ENCODE measurements at places on chromosomes 3 and 15.

DNA sequence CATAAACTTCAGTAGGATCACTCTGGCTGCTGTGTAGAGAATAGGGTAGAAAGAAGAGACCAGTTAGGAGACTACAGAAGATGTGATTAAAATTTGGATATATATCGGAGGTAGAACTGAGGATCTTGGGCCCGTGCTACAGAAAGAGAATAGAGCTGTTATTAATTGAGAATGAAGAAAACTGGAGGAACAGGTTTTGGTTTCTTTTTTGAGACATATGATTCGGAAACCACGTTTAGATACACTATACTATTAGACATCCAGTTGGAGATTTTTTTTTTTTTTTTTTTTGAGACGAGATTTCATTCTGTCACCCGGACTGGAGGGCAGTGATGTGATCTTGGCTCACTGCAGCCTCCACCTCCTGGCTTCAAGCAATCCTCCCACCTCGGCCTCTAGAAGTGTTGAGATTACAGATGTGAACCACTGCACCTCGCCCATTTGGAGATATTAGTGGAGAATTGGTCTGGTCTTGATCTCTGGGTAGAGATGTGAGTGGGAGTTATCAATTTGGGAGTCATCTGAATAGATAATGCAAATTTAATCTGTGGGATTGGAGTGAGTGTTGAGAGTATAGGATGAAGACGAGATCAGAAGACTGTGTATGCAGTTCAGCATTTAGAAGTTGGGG, 50.9 kb downstream of the TCF12 start:
- no peak for DNase-seq

- DNase-seq = peak; percentile 67
These were observed 27.2 kb upstream of the VPS33B start for GRCh38 chr15:91049378-91050127.

GRCh38 chr15:87626860-87627259, 629.7 kb downstream of the NTRK3 start:
- no peak for DNase-seq

- no peak for DNase-seq
These were observed 226.4 kb downstream of the OPA1 start for GRCh38 chr3:193819117-193820010.

GRCh38 chr3:95048564-95048963, 985.7 kb downstream of the NSUN3 start:
- no peak for DNase-seq

DNA sequence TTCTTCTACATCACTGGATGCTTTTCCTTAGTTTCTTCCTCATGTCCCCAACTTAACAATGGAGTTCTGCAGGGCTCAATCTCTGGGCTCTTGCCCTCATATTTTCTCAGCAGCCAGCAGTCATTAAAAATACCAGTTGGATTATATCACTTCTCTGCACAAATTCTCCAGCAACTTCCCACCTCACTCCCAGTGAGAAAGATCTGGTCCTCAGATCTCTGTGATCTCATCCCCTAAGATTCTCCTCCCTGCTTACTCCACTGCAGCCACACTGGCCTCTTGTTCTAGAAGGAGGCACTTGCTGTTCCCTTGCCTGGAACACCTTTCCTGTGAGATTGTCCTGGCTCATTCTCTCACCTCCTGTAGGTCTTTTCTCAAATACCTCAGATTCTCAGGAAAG, 6.1 kb downstream of the ERICH6 start:
- no peak for DNase-seq

DNA sequence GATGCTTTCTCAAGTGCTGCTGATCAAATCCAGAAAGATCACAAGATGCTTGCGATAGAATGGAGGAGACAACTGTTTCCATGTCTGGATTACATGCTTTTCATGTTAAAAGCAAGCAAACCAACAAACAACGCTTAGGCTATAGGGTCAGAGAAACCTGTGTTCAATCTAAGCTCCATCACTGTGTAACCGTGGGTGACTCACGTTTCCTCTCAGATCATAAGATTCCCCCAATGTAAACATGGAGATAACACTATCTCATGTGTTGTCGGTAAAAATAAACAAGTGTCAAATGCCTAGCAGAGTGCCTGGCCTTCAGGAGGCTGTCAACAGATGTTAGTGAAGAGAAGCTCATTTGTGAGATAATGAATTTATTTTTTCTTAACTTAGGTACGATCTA, 907.8 kb downstream of the NTRK3 start:
- no peak for DNase-seq

DNA sequence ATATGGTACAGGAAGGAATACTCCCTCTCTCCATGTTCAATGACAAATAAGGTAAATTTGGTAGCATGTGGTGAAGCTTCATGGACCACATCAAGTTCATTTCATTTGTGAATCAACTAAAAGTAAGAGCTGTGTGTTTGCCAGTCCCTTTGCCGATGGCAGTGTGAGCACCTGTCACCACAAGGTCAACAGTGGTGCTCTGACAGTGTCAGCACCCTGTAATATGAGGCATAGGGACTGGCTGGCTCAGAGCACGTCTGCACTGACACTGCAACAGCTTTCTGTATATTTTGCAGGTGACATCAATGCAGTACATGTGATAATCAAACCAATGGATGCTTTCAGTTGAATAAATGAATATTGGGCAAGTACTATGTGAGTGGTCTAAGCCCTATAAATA, 852.4 kb downstream of the TUSC7 start:
- no peak for DNase-seq

- no peak for DNase-seq
These were observed 34.0 kb upstream of the NPHP3 start for GRCh38 chr3:132756108-132756650.

DNA sequence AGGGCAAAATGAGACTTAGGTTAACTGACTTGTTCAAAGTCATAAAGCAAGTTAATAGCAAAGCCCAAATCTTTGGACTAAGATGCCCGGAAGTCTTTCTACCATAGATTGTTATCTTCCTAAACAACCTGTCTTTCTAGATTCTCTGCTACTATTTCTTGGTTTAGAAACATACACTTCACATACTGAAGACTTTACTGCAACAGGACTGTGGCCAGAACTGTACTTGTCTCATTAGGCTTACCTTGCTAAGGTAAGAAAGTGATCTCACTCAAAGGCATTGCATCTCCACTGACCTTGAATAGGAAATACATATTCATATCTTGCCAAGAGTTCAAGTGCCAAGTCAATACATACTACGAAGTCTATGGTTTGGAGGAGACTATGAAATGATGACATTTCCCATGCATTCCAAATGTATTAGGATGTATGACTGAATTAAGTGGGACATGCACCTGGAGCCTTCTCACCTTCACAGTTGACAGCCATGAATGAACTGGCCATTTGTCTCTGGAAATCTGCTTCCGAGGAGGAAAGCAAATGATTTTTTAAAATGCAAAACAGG, 5.0 kb downstream of the ZDHHC3 start:
- DNase-seq = no peak

DNA sequence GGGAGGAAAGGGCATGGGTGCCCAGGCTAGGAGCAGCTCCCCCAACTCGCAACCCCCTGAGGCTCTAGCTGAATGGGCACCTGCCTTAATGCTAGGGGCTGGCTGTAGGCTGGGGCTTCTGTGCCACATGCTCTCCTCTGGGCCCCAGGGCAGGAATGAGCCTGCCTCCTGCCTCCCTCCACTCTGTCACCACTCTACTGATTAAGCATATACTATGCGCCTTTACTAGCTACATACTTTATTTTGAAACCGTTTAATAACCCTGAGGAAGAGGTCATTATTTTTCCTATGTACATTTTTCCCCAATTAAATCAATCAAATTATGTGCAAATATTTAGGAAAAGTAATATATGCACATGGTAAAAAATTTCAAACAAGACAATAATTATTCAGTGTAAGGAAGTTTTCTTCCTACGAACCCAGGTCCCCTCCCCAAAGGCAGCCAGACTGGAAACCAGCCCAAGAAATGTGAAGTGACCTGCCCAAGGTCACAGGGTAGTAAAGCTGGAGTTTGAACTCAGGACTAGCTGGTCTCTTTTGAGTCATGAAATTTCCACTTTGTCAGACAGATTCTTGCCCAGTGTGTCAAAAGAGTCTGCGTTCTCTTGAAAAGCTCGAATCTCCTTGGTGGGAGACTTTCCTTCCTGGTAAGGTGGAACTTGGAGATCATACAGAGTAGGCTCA, 122.5 kb downstream of the DNAJB8 start:
- DNase-seq = no peak

- DNase-seq = no peak
These were observed 44.7 kb upstream of the CHRNA7 start for GRCh38 chr15:31985607-31986006.

DNA sequence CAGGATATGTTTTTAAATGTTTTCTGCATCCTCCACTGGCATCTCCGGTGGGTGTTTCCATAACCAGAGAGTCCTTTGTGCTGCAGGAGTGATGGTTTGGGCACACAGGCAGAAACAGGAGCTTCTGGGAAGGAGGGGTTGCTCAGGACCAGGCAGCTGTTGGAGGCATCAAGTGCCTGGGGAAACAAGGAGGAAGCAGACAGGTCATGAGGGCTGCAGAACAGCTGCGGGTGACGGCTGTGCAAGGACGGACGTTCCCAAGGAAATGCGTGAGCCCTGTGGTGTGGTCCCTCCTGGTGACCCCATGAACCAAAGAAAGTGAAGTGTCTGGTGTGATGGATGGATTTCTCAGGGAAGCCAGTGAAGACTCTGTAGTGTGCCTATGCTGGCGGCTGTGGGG, 61.2 kb upstream of the TNFAIP8L3 start:
- DNase-seq = no peak

DNA sequence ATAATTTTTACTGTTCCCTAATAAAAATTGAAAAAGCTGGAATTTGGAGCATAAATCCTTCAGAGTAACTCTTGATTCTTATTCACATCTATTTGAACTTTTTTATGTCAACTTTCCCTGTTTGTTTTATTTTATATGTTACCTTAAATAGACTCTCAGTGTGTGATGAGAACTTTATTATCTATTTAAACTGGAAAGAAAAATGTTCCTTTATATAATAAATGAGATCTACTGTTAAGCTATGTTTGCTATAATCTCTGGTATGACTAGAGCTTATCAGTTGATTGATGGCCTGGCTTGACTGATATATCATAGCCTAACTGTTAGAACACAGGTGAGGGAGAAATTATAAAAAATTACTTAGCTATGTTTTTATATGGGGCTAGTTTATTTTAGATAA, 330.6 kb upstream of the EPHA6 start:
- DNase-seq = no peak
